ENCODE measurements at places on chromosomes 6 and 20.

GRCh38 chr6:105519954-105520353 lies 117.1 kb upstream of the PREP start:
- peaks cover 7% of the 10 kb centered on the region for H3K4me1 ChIP-seq
- no peak overlapping the region for H3K4me3 ChIP-seq
- no peaks in the 10 kb centered on the region for H3K36me3 ChIP-seq
- peaks cover 19% of the 10 kb centered on the region for H3K27me3 ChIP-seq
- DNase-seq: no peak

GRCh38 chr6:147078602-147079001 lies 125.6 kb upstream of the STXBP5 start:
- no peaks in the 10 kb centered on the region for H3K4me1 ChIP-seq
- no peaks in the 10 kb centered on the region for H3K36me3 ChIP-seq
- H3K27me3 ChIP-seq: no peaks in the 10 kb centered on the region
- no peak overlapping the region for H3K27ac ChIP-seq
- no peak for DNase-seq
- H3K4me3 ChIP-seq: no peak overlapping the region

GRCh38 chr6:107989166-107990094 lies 31.4 kb upstream of the SEC63 start:
- H3K4me3 ChIP-seq: no peak overlapping the region
- peaks cover 2% of the 10 kb centered on the region for H3K4me1 ChIP-seq
- no peaks in the 10 kb centered on the region for H3K27me3 ChIP-seq

DNA sequence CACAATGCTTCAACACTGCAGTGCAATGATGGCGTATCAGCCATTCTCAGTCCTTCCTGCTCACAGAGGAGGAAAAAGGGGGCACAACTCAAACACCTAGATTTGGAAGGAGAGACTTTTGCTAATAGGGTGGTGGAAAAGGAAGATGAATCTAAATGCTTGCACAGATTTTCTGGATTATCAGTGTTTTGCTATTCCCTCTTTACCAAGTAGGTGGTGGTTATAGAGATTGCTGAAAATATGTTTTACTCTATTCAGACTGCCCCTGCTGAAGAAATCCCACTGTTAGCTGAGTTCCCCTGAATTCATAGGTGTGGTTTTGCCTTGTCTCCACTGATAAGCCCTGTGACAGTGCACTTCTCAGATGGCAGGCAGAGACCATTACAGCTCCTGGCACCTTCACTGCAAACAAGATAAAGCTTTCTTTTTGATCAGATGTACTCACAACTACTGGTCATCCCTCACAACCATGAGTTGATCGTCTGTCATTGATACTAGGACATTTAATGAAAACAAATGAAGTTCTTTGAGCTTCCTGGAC lies 311.4 kb downstream of the KIF16B start:
- no peak overlapping the region for H3K4me3 ChIP-seq
- no peaks in the 10 kb centered on the region for H3K36me3 ChIP-seq
- DNase-seq: no peak

- no peak overlapping the region for H3K4me3 ChIP-seq
- no peak for DNase-seq
- peaks cover 11% of the 10 kb centered on the region for H3K4me1 ChIP-seq
These were observed 355.4 kb downstream of the CD83 start for GRCh38 chr6:14472986-14473337.

- no peaks in the 10 kb centered on the region for H3K27me3 ChIP-seq
- H3K4me3 ChIP-seq: no peak overlapping the region
- no peak for DNase-seq
These were observed 27.1 kb upstream of the FABP7 start for GRCh38 chr6:122752459-122752858.

DNA sequence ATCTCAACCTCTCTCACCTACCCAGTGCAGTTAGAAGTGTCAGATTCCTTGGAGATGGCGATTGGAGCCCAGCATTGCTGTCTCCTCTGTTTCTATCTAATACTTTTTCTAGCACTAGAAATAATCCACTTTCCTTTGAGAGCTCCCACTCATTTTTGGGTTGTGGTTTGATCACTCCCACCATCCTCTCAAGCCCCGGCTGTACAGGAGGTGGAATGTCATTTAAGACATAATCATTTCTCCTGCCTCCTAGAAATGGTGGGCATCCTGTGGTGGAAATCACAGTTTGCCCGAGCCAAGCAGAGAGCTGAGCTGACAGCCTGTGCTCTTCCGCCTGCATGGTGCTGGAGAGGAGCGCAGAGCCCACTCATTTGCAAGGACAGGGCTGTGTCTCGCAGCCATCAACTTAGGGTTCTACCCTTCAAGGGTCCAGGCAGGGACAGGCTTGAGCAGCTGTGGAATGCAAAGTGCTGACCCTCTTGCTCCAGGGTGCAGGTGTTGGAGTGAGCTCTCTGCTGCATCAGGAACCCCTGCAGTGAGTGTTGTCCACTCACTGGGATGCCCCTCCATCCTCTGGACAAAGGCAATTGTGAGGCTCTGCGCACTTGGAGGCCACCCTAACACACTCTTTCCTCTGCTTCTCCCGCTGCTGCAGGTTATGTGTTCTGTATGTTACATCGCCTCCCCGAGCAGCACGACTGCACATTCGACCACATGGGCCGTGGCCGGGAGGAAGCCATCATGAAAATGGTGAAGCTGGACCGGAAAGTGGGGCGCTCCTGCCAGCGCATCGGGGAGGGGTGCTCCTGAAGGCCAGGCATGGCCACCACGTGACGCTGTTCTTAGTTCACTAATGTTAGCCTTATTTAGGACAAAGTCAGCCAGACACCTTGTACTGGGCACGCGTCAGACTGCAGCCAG lies 332.3 kb downstream of the ZFAND3 start:
- no peaks in the 10 kb centered on the region for H3K27me3 ChIP-seq
- peak; percentile 17 for DNase-seq
- peaks cover 51% of the 10 kb centered on the region for H3K36me3 ChIP-seq
- H3K27ac ChIP-seq: no peak overlapping the region
- H3K4me3 ChIP-seq: no peak overlapping the region

DNA sequence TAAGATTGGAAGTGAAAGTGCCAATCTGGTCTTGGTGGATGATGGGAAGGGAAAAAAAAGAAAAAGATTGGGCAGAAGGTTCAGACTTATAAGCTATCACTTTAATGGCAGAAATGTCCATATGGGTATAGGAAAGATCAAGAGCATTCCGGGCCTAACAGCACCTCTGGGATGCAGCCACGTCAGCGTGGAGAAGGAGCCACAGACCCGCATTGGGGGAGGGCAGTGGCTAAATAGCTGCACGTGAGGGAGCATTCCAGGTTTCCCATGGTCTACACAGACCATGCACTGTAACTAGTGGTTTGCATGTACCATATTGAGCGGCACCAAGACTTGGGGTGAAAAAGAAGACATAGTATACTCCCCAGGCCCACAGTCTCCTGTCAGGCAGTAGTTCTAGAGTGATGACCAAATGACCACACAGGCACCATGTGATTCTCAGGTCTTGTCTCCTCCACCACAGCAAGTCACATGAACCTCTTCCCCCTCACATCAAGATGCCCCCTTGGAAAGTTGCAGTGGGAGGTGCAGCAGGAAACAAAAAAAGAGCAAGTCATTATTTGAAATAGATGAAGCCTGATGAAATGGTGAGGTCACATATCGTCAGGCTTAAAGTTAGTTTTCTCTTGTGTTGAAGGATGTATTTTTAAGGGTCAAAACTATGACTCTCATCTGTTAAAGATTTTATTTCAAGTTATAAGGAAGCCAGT lies 94.4 kb upstream of the TNFAIP3 start:
- H3K36me3 ChIP-seq: no peaks in the 10 kb centered on the region
- no peak for DNase-seq
- no peak overlapping the region for H3K27ac ChIP-seq
- no peaks in the 10 kb centered on the region for H3K27me3 ChIP-seq
- H3K4me3 ChIP-seq: no peak overlapping the region

- peaks cover 16% of the 10 kb centered on the region for H3K27me3 ChIP-seq
- peak overlapping the region; percentile 11 for H3K4me3 ChIP-seq
- H3K27ac ChIP-seq: peak overlapping the region; percentile 39
- no peaks in the 10 kb centered on the region for H3K36me3 ChIP-seq
These were observed 51.1 kb upstream of the PREP start for GRCh38 chr6:105453968-105454367.

DNA sequence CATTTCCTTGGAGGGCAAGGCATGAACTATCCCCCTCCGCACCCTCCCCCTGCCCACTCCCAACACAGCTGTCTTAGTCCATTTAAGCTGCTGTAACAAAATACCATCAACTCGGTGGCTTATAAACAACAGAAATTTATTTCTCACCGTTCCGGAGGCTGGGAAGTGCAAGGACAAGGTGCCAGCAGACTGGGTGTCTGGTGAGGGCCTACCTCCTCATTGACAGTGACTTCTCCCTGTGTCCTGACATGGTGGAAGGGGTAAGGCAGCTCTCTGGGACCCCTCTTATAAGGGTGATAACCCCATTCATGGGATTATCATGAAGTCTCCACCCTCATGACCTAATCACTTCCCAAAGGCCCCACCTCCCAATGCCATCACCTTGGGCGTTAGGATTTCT lies 114.3 kb upstream of the MAFB start:
- H3K36me3 ChIP-seq: no peaks in the 10 kb centered on the region
- DNase-seq: no peak
- H3K4me1 ChIP-seq: no peaks in the 10 kb centered on the region
- H3K27me3 ChIP-seq: peaks cover 11% of the 10 kb centered on the region
- no peak overlapping the region for H3K27ac ChIP-seq

DNA sequence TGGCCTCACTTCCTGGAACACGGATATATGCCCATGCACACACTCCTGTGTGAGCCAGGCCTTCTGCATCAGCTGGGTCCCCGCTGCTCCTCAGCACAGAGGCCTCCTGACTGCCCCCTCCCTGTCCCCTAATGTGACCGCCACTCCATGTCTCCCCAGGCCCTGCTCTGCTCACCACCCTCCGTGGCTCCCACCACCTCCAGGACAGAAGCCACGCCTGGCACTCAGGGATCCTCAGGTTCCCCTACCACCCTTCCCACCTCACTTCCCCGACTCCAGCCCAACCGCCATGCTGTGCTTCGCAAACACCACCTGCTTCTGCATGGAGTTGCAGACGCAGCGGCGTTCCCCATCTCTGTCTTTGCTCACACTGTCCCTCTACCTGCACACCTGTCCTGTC lies 4.3 kb upstream of the SRC start:
- H3K4me1 ChIP-seq: peaks cover 17% of the 10 kb centered on the region
- no peaks in the 10 kb centered on the region for H3K27me3 ChIP-seq
- H3K27ac ChIP-seq: no peak overlapping the region
- no peak overlapping the region for H3K4me3 ChIP-seq

DNA sequence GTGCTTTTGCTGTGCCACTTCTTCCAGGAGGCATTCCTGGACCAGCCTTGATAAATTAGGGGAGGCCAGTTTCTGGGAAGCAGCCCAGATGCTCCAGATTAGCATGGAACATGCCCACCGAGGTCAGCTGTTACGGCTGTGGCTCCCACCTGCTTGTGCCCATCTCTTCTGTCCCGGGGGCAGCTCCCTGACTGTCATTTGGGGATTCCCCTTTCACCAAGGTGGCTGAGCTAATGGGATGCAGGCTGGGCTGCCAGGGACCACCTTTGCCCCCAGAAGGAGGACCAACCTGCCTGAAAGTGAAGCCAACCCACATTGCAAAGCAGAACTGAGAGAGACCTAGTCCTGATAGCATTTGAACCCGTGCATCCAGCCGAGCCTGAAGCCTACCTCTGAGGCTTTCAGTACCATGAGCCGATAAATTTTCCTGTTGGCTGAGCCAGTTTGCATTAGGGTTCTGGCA lies 85.3 kb downstream of the PTPN1 start:
- no peaks in the 10 kb centered on the region for H3K27me3 ChIP-seq
- H3K4me3 ChIP-seq: no peak overlapping the region
- H3K36me3 ChIP-seq: peaks cover 5% of the 10 kb centered on the region
- peaks cover 4% of the 10 kb centered on the region for H3K4me1 ChIP-seq

- no peaks in the 10 kb centered on the region for H3K4me1 ChIP-seq
- H3K27ac ChIP-seq: no peak overlapping the region
- H3K27me3 ChIP-seq: no peaks in the 10 kb centered on the region
- DNase-seq: no peak
- no peaks in the 10 kb centered on the region for H3K36me3 ChIP-seq
- no peak overlapping the region for H3K4me3 ChIP-seq
These were observed 228.3 kb downstream of the TTLL2 start for GRCh38 chr6:167552961-167553735.

DNA sequence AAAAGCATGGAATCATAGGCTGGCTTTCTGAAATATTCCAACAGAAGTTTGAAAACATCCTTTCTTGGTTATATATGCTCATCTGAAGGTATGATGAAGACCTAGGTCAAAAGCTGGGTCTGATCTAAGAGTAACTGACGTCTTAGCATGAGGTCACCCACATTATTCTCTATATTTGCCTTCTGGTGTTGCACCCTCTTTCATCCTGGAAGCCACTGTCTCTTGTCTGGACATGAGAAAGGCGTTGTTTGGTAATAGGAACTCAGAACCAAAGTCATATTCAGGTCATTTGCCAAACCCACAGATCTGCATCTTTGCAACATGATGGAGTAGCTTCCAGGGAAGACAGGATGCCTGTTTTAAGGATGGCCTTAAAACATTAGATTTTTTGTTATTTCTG lies 17.6 kb downstream of the GABRR1 start:
- no peak overlapping the region for H3K27ac ChIP-seq
- no peak for DNase-seq
- H3K4me3 ChIP-seq: no peak overlapping the region
- H3K27me3 ChIP-seq: peaks cover 3% of the 10 kb centered on the region
- no peaks in the 10 kb centered on the region for H3K4me1 ChIP-seq
- no peaks in the 10 kb centered on the region for H3K36me3 ChIP-seq

- peaks cover 7% of the 10 kb centered on the region for H3K4me1 ChIP-seq
- no peaks in the 10 kb centered on the region for H3K27me3 ChIP-seq
- no peak for DNase-seq
- no peak overlapping the region for H3K4me3 ChIP-seq
- no peak overlapping the region for H3K27ac ChIP-seq
- no peaks in the 10 kb centered on the region for H3K36me3 ChIP-seq
These were observed 10.2 kb upstream of the DEFB113 start for GRCh38 chr6:49979584-49979983.

- H3K4me3 ChIP-seq: no peak overlapping the region
- H3K36me3 ChIP-seq: no peaks in the 10 kb centered on the region
- no peak for DNase-seq
- no peaks in the 10 kb centered on the region for H3K27me3 ChIP-seq
- no peak overlapping the region for H3K27ac ChIP-seq
These were observed 51.1 kb downstream of the FGD2 start for GRCh38 chr6:37056439-37057127.

DNA sequence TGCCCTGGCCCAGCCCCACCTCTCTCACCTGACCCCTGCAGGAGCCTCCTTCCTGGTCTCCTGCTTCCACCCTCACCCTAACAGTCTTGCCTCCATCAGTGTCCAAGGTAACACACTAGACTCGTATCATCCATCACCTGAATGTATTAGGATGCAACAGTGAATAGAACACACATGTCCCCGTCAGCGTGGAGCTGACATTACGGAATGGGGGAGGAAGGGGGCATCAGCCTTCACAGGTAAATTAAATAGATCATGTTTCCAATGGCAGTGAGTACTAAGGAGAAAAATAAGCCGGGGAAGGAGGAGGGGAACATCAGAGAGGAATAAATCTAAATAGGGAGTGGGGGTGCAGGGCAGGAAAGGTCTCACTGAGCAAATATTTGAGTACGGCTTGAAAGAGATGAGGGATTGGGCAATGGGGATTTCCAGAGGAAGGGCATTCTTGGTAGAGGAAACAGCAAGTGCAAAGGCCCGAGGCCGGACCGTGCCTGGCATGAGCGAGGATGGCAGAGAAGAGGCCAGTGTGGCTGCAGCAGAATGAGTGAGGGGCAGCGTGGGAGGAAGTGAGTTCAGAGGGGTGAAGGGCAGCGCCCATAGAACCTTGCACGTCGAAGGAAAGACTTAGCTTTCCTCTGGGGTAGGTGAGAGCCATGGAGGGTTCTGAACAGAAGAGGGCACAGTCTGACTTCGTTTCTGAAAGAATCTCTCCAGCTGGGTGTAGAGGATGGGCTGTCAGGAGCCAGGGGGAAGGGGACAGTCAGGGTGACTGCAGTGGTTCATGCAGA lies 110.1 kb upstream of the PTPN1 start:
- no peak overlapping the region for H3K4me3 ChIP-seq
- no peak for DNase-seq
- H3K27ac ChIP-seq: no peak overlapping the region
- no peaks in the 10 kb centered on the region for H3K4me1 ChIP-seq
- no peaks in the 10 kb centered on the region for H3K36me3 ChIP-seq
